Stimulated activated CD8-positive, alpha-beta memory T cell treated with anti-CD3 and anti-CD28 coated beads, Interleukin-15, amount 100 ng/mL, for 4 hours (primary cell): ENCODE measurements at places on chromosomes 6 and 20.

GRCh38 chr20:62208795-62209755 is 11.0 kb downstream of the HRH3 start:
- no peak for DNase-seq

- DNase-seq: no peak
These were observed 55.4 kb upstream of the RIPOR2 start for GRCh38 chr6:24990944-24991809.

GRCh38 chr20:32240205-32240604 is 32.5 kb downstream of the POFUT1 start:
- DNase-seq: no peak

- DNase-seq: no peak
These were observed 37.9 kb upstream of the PCMTD2 start for GRCh38 chr20:64217539-64218221.

- no peak for DNase-seq
These were observed 274.1 kb downstream of the HACE1 start for GRCh38 chr6:104585646-104586045.
